ENCODE measurements at places on chromosomes 7 and 10.
A peak's percentile ranks its signal among the peaks of the same experiment; 100 is the strongest.

- DNase-seq: no peak
These were observed 48.2 kb downstream of the DNAJC12 start for GRCh38 chr10:67789769-67790168.

DNA sequence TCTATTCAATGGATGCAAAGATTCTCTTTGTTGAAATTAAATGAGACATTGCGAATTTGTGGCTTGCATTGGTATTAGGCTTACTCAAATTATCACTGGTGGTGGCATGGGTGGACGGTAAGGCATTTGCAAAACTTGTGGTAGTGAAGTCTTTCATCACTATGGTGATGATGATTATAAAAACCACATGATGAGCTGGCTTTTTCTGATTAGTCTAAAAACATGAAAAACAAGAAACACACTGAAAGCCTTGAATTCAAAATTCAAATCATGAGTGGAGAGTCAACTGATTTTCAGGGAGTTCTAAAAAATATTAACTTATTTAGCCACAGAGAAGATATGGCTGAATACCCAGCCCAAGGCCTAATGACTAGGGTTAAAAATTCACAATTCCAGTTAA lies 99.8 kb upstream of the HGF start:
- no peak for DNase-seq

DNA sequence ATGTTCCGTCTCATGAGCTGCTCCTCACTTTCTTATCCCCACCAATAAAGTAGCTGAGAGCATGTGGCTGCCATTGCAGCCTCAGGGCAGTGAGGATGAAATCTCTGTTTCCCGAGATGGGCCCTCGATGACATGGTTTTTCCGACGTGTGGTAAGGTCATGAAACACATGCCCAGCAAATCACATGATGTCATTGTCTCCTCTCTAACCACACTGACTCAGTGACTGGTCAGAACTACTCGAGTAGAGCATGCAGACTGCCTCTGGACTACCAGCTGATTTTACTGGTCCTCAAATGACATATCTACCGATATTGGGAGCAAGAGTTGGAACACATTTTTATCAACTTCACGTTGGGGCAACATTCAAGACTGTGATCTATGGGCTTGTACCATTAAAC lies 786.1 kb downstream of the CNTNAP2 start:
- no peak for DNase-seq

- no peak for DNase-seq
These were observed 699.9 kb downstream of the INHBA start for GRCh38 chr7:41002741-41003610.

- DNase-seq: no peak
These were observed 213.4 kb downstream of the TAX1BP1 start for GRCh38 chr7:27953361-27953760.

DNA sequence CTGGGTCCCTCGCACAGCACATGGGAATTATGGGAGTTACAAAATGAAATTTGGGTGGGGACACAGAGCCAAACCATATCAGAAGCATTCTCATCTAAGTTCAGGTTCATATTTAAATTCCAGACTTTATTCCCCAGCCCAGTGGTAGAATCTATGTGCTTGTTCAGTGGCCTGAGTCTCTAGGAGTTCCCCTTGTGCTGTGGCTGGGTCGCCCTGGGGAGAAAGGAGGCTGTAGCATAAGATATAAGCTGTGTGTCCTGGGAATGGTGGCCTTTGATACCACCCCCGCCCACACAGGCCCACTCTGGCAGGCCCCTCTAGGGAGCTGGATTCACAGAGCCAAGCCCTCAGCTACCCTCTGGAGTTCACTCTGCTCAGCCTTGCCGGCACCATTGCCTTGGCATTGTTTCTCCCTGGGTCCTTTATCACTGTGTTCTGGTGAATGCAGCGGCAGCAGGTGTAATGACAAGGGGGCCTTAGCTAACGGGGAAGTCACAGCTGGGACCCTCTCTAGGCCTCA lies 64.2 kb downstream of the MINDY4 start:
- DNase-seq: no peak

- no peak for DNase-seq
These were observed 84.1 kb upstream of the ZNF479 start for GRCh38 chr7:57216340-57216739.

DNA sequence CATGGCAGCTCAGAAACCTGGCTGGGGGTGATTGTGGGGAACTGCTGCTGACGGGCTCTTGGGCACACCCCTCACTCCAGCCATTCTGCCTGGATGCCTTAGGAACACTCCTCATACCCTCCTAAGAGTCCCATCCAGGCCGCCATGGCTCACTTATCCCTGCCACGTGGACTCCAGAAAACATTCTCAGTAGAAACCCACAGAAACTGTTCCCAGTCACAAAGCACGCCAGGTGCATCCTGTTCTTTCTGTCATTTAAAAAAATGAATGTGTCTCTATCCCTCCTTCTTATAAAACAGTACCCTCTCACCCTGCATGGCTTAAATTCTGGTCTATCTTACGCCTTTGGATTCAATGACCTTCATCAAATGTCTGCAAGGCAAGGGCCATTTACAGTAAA lies 177.7 kb downstream of the CUX1 start:
- DNase-seq: no peak

DNA sequence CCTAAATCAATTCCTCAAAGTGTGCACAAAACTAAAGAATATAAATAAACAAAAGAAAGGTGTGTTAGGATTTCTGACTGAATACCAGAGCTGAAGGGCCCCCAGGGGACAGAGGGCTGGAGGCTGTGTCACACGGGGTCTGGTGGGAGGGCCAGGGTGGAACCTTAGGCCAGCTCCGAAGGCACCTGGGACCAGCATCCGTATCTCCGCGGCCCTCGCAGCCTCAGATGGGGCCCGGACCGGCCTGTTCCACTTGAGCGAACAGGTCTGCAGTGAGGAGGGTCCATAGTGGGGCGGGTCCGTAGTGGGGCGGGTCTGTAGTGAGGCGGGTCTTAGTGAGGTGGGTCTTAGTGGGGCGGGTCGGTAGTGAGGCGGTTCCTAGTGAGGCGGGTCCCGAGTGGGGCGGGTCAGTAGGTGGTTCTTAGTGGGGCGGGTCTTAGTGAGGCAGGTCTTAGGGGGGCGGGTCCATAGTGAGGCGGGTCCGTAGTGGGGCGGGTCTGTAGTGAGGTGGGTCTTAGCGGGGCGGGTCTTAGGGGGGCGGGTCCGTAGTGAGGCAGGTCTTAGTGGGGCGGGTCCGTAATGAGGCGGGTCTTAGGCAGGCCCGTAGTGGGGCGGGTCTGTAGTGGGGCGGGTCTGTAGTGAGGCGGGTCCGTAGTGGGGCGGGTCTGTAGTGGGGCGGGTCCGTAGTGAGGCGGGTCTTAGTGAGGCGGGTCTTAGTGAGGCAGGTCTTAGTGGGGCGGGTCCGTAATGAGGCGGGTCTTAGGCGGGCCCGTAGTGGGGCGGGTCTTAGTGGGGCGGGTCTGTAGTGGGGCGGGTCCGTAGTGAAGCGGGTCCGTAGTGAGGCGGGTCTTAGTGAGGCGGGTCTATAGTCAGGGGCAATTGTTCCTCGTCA lies 15.1 kb downstream of the GPR146 start:
- no peak for DNase-seq

GRCh38 chr7:56291-56913 lies 136.0 kb upstream of the FAM20C start:
- DNase-seq: no peak

- no peak for DNase-seq
These were observed 469.9 kb downstream of the GALNT17 start for GRCh38 chr7:71601851-71602250.

DNA sequence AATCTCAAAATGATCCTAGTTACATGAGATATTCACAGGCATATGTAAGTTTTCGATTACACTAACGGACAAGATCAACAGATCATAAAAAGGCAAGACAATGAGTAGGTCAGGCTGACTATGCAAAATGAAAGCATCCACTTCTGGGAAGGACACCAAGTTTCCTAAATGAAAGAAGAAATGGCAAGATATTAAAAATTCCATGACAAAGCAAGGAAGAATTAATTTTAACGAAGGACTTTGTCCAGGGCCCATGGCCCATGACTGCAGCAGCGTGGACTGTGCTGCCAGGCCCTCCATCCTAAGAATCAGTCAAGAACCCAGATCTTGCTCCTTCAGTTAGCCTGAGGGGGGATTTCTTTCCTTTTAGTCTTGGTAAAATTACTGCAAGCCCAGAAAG lies 182.4 kb upstream of the FRMD4A start:
- no peak for DNase-seq

DNA sequence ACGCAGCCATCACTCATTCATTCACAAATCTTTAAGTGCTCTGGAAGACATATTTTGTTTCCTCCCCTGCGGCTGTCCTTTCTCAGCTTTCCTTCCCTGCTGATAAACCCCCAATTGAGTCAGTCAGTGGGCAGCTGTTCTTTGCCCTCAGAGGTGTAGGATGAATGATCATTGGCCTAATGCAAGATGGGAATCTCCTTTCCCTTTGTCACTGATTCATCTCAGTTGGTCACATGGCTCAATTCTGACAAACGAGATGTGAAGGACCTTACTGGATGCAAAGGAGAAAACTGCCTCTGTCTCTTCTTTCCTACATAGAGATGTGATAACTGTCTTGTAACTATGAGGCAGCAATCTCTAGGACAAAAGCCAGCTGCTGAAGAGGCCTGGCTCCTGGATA lies 44.6 kb downstream of the COL28A1 start:
- no peak for DNase-seq

DNA sequence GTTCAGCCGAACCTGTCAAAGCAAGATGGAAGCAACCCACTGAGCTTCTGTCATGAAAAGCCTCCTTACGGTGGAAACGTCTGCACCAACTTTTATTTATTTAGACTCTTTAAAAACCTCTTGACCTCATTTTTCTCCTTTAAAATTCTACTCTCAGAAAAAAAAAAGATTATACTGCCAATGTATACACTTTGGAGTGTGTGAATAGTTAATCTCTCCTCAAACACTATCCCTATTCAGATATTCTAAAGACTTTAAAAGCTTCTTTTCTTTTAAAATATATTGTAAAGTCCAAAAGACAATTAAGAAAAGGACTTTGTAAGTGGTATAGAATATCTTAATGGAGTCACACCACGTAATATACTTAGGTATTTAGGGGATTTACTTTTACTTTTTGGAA lies 335.2 kb upstream of the SEMA3D start:
- no peak for DNase-seq

DNA sequence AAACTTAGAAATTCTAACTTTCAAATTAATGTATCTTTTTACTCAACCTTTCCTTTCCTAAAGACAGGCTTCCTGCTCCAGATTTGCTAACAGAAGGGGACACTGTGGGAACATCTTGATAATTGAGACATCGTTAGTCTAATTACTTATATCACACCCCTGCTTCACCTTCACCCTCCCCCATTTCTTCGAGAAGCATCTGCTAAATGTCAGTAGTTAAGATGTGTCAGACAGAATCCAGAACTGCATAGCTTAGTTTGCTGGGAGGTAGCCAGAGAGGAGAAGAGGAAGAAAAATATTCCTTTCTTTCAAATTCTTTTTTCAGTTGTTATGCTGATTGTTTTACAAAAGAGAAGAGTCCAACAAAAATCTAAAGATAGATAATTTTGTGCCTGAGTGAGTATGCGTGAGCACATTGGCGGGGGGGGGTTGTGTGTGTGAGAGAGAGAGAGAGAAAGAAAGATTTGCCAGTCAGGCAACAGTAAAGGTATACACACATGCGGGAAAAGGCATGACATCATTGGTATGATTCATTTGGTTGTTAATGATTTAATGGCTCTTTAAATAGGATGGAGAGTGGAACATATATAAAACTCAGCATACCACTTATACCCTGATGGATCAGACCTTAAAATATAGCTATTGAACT lies 192.4 kb downstream of the PTN start:
- no peak for DNase-seq

DNA sequence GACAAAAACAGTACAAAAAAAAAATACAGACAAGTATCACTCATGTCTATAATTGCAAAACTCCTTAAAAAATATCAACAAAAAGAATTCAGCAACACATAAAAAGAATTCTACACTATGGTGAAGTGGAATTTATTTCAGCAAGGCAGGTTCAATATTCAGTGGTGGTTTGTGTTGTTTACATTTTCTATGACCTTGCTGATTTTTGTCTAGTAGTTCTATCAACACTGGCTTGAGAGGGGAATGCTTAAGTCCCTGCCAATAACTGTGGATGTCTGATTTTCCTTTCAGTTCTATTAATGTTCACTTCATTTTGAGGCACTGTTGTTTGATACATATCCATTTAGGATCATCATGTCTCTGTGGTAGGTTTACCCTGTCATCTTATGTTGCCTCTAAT lies 58.5 kb downstream of the CADPS2 start:
- DNase-seq: no peak

DNA sequence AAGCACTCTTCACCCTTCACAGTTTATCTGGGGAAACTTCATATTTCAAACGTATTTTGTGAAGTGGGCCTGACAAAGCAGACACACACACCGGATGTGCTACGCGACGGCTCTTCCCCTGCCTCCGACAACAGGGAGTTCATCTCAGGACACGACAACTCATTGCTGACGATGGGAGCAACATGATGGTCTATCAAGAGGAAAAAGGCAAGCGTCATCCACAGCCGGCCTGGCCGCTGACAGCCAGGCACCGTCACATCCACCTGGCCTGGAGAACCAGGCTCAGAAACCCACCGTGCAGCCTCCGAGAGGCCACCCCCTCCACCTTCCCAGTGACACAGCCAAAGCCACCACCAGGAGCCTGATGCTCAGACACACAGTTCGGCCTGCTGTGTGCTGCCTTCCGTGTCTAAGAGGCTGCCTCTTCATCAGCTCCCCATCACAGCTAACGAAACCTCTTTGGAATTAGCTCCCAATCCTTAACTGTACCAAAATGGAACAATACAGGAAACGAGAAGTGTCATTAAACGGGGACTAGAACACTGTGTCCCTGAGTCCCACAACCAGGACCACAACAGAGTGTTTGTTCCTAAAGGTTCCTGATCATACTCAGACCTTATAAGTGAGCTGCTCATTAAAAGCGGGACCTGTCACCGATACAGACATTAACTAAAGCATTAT lies 76.7 kb downstream of the SFMBT2 start:
- no peak for DNase-seq

DNA sequence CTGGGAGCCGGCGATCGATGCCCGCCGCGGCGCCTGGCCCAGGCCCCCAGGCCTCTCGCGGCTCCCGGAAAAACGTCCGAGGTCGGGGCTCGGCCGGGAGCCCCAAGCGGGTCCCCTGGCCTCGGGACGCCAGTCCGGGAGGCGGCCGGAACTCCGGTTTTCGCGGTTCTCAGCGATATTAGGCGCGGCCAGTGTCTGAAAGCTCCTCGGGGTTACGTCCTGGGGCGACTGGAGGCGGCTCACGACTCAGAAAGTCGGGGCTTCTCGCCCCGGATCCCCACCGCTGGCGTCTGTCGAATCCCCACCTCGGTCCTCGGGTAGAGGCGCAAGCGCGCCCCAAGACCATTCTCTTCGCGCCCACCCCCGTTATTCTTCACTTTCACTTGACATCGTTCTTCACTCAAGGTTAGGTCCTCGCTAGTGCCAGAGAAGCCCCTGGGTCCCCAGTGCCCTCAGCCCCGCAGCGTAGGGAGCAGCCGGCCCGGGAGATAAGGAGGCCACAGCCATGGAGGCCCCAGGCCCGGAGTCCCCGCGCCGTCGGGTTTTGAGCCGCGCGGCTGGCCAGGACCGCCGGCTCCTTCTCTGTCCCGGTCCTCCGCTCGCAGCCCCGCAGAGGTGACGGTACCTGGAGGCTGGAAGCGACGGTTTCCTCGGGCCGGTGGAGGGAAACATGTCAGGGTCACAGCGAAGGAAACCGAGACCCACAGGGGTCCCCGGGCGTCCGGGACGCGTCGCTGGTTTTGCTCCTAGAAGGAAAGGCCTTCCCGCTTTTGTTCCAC lies 35.2 kb upstream of the EBLN1 start:
- peak; percentile 12 for DNase-seq
